CD4-positive, alpha-beta memory T cell (primary cell): ENCODE measurements at places on chromosomes 11 and 22.

- DNase-seq = no peak
Measured at GRCh38 chr22:44700456-44700855, 1.5 kb upstream of the PRR5 start.

DNA sequence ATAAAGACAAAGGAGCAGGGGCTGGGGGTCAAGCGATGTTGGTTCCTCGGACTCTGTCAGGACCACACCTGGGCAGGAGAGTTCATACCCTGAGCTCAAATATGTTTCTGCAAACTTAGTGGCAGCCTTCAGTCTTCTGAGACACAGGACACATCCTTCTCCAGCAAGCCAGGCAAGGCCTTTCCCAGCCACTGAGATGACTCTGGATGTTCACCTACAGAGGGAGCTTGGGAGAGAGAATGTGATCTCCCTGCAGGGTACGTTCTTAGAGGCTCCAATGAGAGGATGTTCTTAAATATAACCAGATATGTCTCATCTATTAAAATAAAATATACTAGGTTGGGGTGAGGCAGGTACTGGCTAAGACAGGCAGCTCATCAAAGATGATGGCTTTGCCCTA, 461.5 kb downstream of the OPCML start:
- no peak for DNase-seq

- no peak for DNase-seq
Measured at GRCh38 chr22:37884420-37884819, 21.7 kb upstream of the MICALL1 start.

DNA sequence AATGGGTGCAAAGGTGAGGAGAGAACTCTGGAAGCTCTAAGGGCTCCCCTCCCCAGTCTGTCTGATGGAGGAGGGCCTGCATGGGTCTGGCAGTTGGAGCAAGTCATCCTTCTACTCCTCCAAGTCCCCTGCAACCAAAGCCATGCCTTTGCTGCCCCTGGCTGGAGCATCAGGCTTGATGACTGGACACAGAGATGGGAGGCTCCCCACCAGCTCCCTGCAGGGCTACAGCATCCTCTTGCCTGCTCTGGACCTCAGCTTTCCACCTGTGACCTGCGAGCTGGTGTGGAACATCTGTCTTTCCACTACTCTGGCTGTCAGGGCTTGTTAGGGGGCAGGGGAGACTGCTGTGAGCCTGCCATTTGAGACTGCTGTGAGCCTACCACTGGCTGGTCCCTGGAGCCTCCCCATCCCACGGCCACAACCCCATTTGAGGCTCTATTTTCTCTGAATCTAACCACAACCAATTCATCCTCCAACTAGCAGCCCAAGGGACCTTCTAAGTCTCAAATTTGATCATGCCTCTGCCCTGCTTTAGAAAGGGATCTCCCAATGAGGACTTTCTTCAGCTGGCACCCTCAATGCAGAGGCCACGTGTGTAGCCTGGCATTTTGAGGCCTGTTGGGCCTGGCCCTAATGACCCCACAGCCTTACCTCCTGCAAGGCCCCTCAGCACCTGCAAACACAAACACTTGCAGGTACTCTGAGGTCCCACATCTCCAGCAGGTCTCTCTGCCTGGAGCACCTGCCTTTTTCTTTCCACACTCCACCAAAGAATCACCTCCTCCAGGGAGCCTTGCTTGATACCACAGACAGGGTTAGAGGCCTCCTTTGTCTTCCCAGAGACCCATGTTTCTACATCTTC, 9.9 kb downstream of the P2RY6 start:
- no peak for DNase-seq

- DNase-seq = no peak
Measured at GRCh38 chr22:46471901-46472721, 65.3 kb downstream of the CELSR1 start.

- no peak for DNase-seq
Measured at GRCh38 chr11:119152604-119153003, 3.8 kb downstream of the ABCG4 start.

DNA sequence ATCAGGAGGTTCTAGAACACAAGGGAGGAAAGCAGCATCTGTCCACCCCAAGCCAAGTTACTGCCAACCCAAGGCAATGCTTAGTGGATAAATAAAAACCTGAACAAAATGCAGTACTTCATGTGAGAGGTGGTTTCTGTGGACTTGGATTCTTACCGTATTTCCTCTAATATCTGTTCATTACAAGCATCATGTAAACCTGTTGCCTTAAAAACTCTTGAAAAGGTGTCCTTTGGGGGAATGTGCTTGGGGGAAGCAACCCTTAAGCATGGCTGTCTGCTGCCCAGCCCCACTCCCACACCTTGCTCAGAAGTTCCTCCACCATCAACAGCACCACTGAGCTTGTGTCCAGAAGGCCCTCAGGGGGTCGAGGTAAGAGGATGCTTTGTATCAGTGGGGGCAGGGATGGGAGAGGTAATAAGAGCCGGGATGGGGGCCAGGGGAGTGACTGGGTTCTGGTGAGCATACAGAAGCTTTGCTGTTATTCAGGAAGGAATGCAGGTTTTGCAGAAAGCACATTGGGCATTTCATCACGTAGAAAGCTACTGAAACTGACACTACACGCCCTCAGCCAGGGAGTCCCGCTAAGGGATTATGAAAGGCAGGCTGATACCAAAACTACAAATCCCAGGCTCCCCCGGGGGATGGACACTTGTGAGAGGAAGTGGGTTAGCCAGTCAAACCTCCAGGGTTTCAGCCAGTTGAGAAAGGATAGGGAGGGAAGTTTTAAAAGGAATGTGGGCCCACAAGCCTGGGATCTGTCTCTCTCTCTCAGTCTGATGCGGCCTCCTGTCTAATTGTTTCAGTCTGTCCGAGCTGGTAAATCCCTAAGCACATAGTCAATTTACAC, 52.0 kb downstream of the KCNJ1 start:
- no peak for DNase-seq

- no peak for DNase-seq
Measured at GRCh38 chr11:120682866-120683265, 171.3 kb downstream of the GRIK4 start.

GRCh38 chr11:124577716-124578427, 8.1 kb downstream of the OR8A1 start:
- no peak for DNase-seq

- no peak for DNase-seq
Measured at GRCh38 chr11:108538502-108538901, 40.3 kb upstream of the POGLUT3 start.

DNA sequence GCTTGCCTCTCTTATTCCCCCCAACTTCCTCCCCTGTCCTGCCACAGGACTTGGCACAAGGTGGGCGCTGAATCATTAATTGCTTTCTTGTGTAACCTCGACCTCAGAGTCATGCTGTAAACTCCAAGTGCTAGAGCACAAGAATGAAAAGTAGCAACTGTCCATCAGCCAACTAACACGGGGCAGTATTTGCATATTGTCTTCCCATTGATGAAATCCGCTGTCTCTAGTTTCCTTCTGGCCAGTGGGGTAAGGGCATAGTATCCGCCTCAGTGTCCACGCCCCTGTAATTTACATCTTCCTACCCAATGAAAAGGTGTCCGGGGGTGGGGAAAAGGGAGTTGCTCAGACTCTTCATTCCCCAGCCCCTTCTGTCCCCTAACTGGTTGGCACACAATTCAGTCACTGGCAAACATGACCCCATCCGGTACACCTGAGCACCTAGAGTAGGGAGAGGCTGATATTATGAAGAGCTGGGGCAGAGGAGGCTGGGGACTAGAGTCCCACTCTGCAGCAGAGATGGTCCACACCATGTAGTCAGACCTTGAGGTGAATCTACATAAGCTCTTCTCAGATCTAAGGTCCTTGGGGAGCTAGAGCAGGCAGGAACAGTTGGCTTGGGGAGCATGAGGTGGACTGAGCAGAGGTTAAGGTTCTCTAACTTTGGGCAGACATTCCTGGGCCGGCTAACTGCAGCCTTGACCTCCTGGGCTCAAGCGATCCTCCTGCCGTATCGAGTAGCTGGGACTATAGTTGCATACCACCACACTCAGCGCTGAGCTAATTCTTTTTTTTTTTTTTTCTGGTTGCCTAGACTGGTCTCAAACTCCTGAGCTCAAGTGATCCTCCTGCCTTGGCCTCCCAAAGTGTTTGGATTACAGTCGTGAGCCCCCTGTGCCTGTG, 6.8 kb upstream of the GGA1 start:
- no peak for DNase-seq
